ENCODE measurements at places on chromosomes 5 and 9. TPM values are rescaled to one million over a fixed set of nuclear protein-coding genes. Genes with fewer than 3 reads are reported as not detected.

Gene SLC25A2
- 0.42 TPM for total RNA-seq

Gene CCL27
- 1.6 TPM for total RNA-seq

Gene SLC44A1
- 5.0 TPM for total RNA-seq

Gene NR2F1
- total RNA-seq, result not detected

Gene ANKRD33B
- 12.2 TPM for total RNA-seq

Gene RABGAP1
- total RNA-seq, result 42.4 TPM

Gene OLFML2A
- not detected for total RNA-seq

Gene ATP10B
- not detected for total RNA-seq

Gene FREM1
- total RNA-seq, result not detected

Gene ACTL7A
- not detected for total RNA-seq

Gene SMIM33
- 0.90 TPM for total RNA-seq

Gene ENTPD2
- total RNA-seq, result 0.69 TPM

Gene N4BP3
- total RNA-seq, result 3.7 TPM

Gene CYLC2
- total RNA-seq, result not detected

Gene SLC34A3
- not detected for total RNA-seq

Gene MARCHF11
- total RNA-seq, result not detected

Gene PCDHGB5
- 0.09 TPM for total RNA-seq

Gene LHX3
- 0.16 TPM for total RNA-seq

Gene DNLZ
- total RNA-seq, result 10.3 TPM

Gene NUTM2G
- not detected for total RNA-seq

Gene DMRT3
- total RNA-seq, result not detected

Gene TMC1
- 0.32 TPM for total RNA-seq

Gene ZMAT2
- total RNA-seq, result 47.5 TPM

Gene CAVIN4
- 0.32 TPM for total RNA-seq

Gene GRXCR2
- total RNA-seq, result not detected

Gene FAM153A
- total RNA-seq, result 127 TPM

Gene PCDHGA5
- not detected for total RNA-seq

Gene GTF2H2
- 36.7 TPM for total RNA-seq

Gene GABRA1
- not detected for total RNA-seq

Gene POU4F3
- not detected for total RNA-seq

Gene EPB41L4A
- 0.30 TPM for total RNA-seq

Gene CCNJL
- not detected for total RNA-seq

Gene ZFP2
- total RNA-seq, result 0.35 TPM

Gene TLE1
- 0.13 TPM for total RNA-seq

Gene GPBP1
- total RNA-seq, result 83.6 TPM

Gene LCN15
- not detected for total RNA-seq

Gene MYO10
- 0.34 TPM for total RNA-seq

Gene CTNND2
- 0.21 TPM for total RNA-seq

Gene TMEM215
- total RNA-seq, result not detected

Gene PTGES
- not detected for total RNA-seq

Gene TEK
- not detected for total RNA-seq

Gene PCDHGA10
- total RNA-seq, result 0.06 TPM

Gene PCDHB13
- total RNA-seq, result 0.08 TPM

Gene MYMK
- not detected for total RNA-seq

Gene PCDHB5
- total RNA-seq, result not detected

All from activated T-helper 17 cell treated with anti-CD3 and anti-CD28 coated beads, Interleukin-2, amount 50 U/mL, for 72 hours (primary cell).